ENCODE measurements at places on chromosomes 12 and 14.

DNA sequence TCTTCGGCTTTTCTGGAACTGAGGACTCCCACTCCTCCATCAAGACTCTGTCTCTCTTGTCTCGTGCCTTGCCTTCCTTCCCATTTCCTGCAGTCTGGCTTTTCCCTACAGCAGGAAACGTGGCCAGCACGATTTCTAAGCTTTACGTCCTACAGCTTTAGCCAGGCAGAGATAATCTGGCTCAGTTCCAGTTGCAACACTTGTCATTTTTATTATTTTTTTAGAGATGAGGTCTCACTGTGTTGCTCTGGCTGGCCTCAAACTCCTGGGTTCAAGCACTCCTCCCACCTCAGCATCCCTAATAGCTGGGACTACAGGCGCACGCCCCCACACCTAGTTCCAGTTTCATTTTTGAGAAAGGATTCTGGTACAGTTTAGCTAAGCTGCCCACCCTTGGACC is 19.9 kb downstream of the CALM1 start:
- no peaks in the 10 kb centered on the region for H3K36me3 ChIP-seq
- H3K4me1 ChIP-seq: no peaks in the 10 kb centered on the region
- DNase-seq: peak; percentile 3
- H3K4me3 ChIP-seq: no peak overlapping the region

DNA sequence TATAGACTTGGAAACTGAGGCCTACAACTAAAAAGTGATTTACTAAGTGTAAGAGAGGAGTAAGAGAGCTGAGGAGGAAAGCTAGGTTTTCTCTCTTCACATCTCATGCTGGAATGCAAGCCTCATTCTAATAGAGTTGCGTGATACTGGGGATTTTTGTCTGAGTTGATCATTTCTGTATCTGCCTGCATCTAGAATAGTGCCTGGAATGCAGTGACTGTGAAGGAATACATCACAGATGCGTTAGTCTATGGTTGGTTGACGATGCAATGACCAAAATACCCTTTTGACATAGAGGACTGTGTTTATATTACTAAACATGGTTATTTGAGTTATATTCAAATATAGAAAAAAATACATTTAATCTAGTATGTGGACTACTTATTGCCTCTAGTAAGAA is 9.2 kb upstream of the TMEM117 start:
- no peak overlapping the region for H3K27ac ChIP-seq
- H3K4me3 ChIP-seq: no peak overlapping the region
- no peaks in the 10 kb centered on the region for H3K27me3 ChIP-seq

GRCh38 chr12:85489194-85489593 is 209.2 kb downstream of the ALX1 start:
- H3K4me1 ChIP-seq: no peaks in the 10 kb centered on the region
- H3K27me3 ChIP-seq: no peaks in the 10 kb centered on the region
- no peak for DNase-seq
- no peaks in the 10 kb centered on the region for H3K36me3 ChIP-seq
- H3K27ac ChIP-seq: no peak overlapping the region
- H3K4me3 ChIP-seq: no peak overlapping the region

- no peaks in the 10 kb centered on the region for H3K27me3 ChIP-seq
- H3K4me1 ChIP-seq: peaks cover 20% of the 10 kb centered on the region
- DNase-seq: no peak
- no peak overlapping the region for H3K4me3 ChIP-seq
Measured at GRCh38 chr12:51442324-51442723, 17.7 kb downstream of the SLC4A8 start.

DNA sequence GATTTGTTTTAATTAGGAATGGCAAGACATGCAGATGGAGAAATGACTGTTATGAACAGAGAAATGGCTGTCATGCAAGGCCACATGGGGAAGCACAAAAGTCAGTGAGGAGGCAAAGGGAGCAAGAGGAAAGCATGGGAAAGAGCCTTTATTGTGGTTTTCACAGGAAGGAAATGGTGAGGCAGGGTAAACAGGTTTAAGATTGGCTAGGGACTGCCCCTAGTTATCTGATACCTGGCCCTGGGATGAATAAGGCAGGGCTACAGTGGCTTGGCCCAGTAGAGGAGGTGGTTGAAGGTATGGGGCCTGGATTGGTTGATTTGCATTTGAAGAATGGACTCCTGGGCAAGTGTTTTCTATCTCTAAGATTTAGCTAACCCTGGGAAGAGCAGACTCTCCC is 168.7 kb upstream of the CNOT2 start:
- no peak overlapping the region for H3K4me3 ChIP-seq
- DNase-seq: no peak
- H3K36me3 ChIP-seq: no peaks in the 10 kb centered on the region
- no peaks in the 10 kb centered on the region for H3K4me1 ChIP-seq
- peaks cover 3% of the 10 kb centered on the region for H3K27me3 ChIP-seq

- H3K4me1 ChIP-seq: peaks cover 62% of the 10 kb centered on the region
- no peak for DNase-seq
- no peak overlapping the region for H3K4me3 ChIP-seq
Measured at GRCh38 chr12:69252033-69252432, 12.7 kb downstream of the CPSF6 start.

DNA sequence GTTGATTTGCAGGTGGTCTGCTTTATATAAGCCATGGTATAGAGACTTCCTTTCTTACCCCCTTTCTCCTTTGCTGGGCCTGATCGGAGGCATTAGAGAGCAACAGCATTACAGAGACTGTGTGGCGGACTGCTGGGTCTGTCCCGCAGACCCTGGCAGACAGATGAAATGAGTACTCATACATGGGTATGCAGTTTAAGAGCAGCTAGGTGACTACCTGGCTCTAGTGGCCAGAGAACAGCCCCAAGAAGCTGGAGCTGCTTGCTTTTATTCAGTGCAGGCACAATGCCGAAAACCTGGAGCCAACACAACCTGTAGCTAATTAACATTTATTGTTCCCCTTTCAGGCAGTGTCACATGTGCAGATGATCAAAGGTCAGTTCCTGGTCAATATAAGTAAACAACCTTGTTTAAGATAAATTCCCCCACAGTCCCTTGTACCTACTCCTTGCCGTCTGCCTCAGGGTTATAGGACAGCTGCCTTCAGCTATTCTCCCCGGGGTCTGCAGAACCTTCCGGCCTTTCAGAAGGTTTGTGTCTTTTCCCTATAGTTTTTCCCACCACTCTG is 160.0 kb downstream of the TRHDE start:
- DNase-seq: no peak
- H3K27me3 ChIP-seq: no peaks in the 10 kb centered on the region
- H3K4me3 ChIP-seq: no peak overlapping the region
- H3K36me3 ChIP-seq: no peaks in the 10 kb centered on the region
- H3K4me1 ChIP-seq: no peaks in the 10 kb centered on the region

- peaks cover 5% of the 10 kb centered on the region for H3K27me3 ChIP-seq
- no peak overlapping the region for H3K4me3 ChIP-seq
- no peak for DNase-seq
- no peak overlapping the region for H3K27ac ChIP-seq
Measured at GRCh38 chr12:69901221-69901905, 76.3 kb downstream of the MYRFL start.

GRCh38 chr14:74571441-74571841 is 40.6 kb downstream of the LTBP2 start:
- DNase-seq: no peak
- peaks cover 39% of the 10 kb centered on the region for H3K4me1 ChIP-seq
- no peak overlapping the region for H3K27ac ChIP-seq
- peaks cover 15% of the 10 kb centered on the region for H3K27me3 ChIP-seq
- H3K4me3 ChIP-seq: no peak overlapping the region
- no peaks in the 10 kb centered on the region for H3K36me3 ChIP-seq

- DNase-seq: no peak
- H3K4me1 ChIP-seq: peaks cover 7% of the 10 kb centered on the region
- no peak overlapping the region for H3K27ac ChIP-seq
- H3K27me3 ChIP-seq: peaks cover 16% of the 10 kb centered on the region
- no peaks in the 10 kb centered on the region for H3K36me3 ChIP-seq
Measured at GRCh38 chr12:128844031-128844635, 9.1 kb upstream of the GLT1D1 start.

GRCh38 chr12:68042212-68042699 is 53.0 kb downstream of the IFNG-AS1 start:
- H3K27ac ChIP-seq: peak overlapping the region; percentile 81
- no peak for DNase-seq
- no peak overlapping the region for H3K4me3 ChIP-seq
- H3K36me3 ChIP-seq: no peaks in the 10 kb centered on the region

- H3K36me3 ChIP-seq: no peaks in the 10 kb centered on the region
- H3K27ac ChIP-seq: no peak overlapping the region
- no peak overlapping the region for H3K4me3 ChIP-seq
- no peaks in the 10 kb centered on the region for H3K4me1 ChIP-seq
- DNase-seq: no peak
Measured at GRCh38 chr12:66573605-66574004, 105.3 kb downstream of the GRIP1 start.

GRCh38 chr12:34600592-34601462 is 578.5 kb downstream of the ALG10 start:
- H3K27ac ChIP-seq: no peak overlapping the region
- DNase-seq: no peak
- no peaks in the 10 kb centered on the region for H3K27me3 ChIP-seq
- no peak overlapping the region for H3K4me3 ChIP-seq
- H3K36me3 ChIP-seq: peaks cover 5% of the 10 kb centered on the region

DNA sequence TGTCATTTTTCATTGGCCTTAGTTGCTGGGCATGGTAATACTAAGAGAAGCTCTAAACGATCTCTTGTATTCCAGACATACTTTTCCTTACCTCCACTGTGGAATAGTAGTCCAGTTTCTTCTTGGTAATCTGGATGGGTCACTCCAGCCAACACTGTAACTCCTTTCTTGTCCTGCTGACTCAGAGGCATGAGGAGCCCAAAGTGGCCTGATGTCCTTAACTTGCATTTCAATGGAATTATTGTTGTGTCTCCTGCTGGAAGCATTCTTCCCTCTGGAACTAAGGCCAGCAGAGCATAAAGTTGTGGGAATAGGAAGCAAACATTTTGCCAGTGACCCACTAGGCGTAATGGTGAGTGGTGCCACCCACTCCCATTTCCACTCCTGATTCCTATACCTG is 33.1 kb downstream of the DAAM1 start:
- H3K4me1 ChIP-seq: no peaks in the 10 kb centered on the region
- no peak for DNase-seq
- H3K27ac ChIP-seq: no peak overlapping the region
- no peaks in the 10 kb centered on the region for H3K36me3 ChIP-seq
- no peak overlapping the region for H3K4me3 ChIP-seq
- no peaks in the 10 kb centered on the region for H3K27me3 ChIP-seq

GRCh38 chr12:79420146-79420618 is 270.6 kb downstream of the PAWR start:
- H3K4me3 ChIP-seq: no peak overlapping the region
- DNase-seq: no peak
- H3K36me3 ChIP-seq: no peaks in the 10 kb centered on the region
- H3K27me3 ChIP-seq: no peaks in the 10 kb centered on the region
- H3K4me1 ChIP-seq: no peaks in the 10 kb centered on the region

DNA sequence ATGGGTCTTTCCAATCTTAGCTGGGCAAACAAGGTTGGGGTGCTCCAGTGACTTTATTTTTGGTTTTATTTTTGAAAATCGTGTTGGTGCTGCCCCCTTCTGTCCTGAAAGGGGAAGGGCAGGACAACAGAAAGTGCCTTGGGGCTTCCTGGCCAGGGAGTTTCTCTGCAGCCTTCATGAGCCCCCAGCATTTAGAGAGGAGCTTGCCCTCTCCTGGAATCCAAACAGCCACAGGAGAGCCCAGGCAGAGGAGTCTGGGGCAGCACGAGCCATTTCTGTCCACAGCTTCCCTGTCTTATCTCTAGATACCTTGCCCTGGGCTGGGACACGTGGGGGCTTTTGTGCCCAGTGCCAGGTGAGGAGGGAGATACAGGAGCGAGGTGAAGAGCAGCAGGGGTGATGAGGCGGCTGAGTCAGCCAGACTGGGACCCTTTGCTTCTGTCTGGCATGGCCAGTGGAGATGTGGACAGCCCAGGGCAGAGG is 4.4 kb upstream of the C1RL start:
- H3K36me3 ChIP-seq: peaks cover 65% of the 10 kb centered on the region
- no peak overlapping the region for H3K4me3 ChIP-seq
- no peaks in the 10 kb centered on the region for H3K27me3 ChIP-seq
- peaks cover 15% of the 10 kb centered on the region for H3K4me1 ChIP-seq
- H3K27ac ChIP-seq: no peak overlapping the region
